ENCODE measurements at places on chromosomes 1 and 21. TPM values are rescaled to one million over a fixed set of nuclear protein-coding genes. Genes with fewer than 3 reads are reported as not detected.

The FAM177B gene
- 19.1 TPM for total RNA-seq

The LAPTM5 gene
- 568 TPM for total RNA-seq

The GUCA2A gene
- not detected for total RNA-seq

GRCh38 chr1:214582289-214582891 is 20.6 kb upstream of the CENPF start:
- no peak for DNase-seq

- DNase-seq = no peak
These were observed 138.2 kb downstream of the COP1 start for GRCh38 chr1:176068901-176069300.

DNA sequence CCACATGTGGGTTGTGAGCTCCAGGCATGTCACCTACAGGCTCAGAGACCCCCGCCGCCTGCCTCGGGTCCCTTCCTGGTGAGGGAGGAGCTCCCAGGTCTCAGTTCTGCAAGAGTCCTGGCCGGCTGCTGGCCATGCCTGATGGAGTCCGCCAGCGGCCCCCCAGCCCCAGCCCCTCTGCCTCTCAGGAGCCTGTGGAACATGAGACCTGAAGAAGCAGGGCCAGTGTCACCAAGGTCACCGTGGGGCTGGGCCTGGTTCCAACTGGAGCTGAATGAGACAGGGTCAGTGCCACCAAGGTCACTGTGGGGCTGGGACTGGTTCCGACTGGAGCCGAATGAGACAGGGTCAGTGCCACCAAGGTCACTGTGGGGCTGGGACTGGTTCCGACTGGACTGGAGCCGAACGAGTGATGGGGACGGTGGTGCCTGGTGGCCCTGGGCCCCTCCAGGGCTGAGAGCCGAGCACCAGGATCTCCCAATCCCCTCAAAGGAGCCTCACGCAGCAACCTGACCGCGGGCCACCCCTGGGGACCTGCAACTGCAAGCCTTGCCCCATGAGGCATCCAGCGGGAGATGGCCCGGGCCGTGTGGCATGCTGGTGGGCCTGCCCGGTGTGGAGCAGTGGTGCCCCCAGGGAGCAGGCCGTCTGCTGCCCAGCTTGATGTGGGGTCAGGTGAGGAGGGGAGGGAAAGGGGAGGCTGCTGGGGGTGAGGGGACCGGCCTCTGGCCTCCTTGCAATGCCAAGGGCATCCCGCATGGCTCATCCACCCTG is 14.5 kb upstream of the PTTG1IP start:
- DNase-seq = peak; percentile 78
